Mucosa of descending colon (tissue), 3 donors: ENCODE measurements at places on chromosomes 13 and 19.

- DNase-seq = no peak
Observed at GRCh38 chr13:84470528-84470927, 588.3 kb upstream of the SLITRK1 start.

DNA sequence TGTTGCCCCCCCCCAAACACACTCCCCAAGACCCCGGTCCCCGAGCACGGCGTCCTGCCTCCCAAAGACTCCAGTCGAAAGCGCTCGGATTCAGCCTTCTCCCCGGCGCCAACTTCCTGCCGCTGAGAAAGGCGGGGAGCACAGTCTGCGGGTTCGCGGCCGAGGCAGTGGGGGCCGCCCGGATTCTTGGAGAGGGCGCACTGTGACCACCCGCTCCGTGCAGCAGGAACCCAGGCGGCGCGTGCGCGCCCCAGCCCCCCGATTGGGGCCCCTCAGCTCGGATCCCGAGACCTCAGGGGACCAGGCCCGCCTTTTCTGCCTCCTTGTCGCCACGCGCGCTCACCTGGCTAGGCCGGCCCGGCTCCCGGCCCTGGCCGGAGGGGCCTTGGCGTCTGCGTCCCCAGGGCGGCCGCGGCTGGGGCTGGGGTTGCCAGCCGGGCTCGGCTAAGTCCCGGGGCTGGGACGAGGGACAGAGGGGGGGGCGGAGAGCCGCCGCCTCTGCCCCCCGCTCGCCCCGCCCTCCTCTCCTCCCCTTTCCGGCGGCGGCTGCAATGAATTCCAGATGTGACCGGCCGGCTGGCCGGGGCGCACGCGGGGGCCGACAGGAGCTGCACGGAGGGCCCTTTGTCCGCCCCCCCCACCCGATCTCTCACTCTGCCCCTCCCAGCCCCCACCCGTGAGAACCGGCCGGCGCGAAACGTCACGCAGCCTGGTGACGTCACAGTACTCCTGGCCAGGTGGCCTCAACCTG lies at the start of gene S1PR2:
Gene S1PR2, minus strand, starts transcription at position 471 of the 751 bp plus-strand sequence. CDS start 6,426 bp downstream, outside the sequence.
- DNase-seq = peak; percentile 87

- DNase-seq = no peak
Observed at GRCh38 chr13:99514801-99515200, 13.5 kb downstream of the TM9SF2 start.

GRCh38 chr19:8090950-8091349 lies 38.4 kb downstream of the CCL25 start:
- no peak for DNase-seq

- peak; percentile 55 for DNase-seq
Observed at GRCh38 chr13:27977476-27978300, 8.6 kb upstream of the CDX2 start.

DNA sequence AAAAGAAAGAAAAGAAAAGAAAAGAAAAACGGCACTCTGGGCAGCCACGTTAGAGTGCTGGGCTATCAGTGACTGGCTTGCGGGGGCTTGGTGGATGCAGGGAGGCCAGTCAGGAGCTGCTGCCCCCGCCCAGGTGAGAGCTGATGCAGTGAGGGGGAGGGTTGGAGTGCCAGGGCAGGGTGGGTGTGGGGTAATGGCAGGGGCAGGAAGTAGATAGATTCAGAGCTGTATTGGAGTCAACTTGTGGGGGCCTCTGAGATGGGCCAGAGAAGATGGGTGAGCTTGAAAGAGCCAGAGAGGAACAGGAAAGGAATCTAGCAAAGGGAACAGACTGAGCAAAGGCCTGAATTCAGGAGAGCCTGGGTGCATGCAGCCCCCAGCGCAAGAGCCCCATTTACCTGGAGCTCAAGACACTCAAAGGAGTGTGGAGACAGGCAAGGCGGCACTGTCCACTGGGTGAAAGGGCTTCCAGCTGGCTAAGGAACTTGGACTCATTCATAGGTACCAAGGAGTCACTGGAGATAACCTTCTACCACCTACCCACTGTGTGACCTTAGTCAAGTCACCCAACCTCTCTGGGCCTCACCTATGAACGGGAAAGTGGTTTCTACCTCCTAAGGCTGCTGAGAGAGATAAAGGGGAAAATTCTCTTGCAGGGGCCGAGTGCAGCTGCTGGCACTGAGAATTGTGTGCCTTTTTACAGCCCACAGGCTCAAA lies 20.2 kb downstream of the VSTM2B start:
- no peak for DNase-seq

GRCh38 chr19:15419413-15420025 lies 731 bp upstream of the AKAP8L start:
- no peak for DNase-seq

- DNase-seq = no peak
Observed at GRCh38 chr13:28325022-28325421, 169.9 kb downstream of the FLT1 start.

DNA sequence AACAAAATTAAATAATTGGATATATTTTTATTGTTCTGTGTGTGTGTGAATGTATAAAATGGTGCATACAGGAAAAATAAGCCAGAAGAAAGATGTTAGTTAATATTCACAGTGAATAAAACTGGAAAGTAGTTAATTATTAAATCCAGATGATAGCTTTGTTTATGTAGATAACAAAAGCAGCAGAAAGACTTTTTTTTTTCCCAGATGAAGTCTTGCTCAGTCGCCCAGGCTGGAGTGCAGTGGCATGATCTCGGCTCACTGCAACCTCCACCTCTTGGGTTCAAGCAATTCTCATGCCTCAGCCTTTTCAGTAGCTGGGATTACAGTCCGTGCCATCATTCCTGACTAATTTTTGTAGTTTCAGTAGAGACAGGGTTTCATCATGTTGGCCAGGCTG lies 140.1 kb downstream of the ZNF486 start:
- DNase-seq = no peak

GRCh38 chr13:91228940-91229339 lies 118.5 kb upstream of the MIR17HG start:
- no peak for DNase-seq

DNA sequence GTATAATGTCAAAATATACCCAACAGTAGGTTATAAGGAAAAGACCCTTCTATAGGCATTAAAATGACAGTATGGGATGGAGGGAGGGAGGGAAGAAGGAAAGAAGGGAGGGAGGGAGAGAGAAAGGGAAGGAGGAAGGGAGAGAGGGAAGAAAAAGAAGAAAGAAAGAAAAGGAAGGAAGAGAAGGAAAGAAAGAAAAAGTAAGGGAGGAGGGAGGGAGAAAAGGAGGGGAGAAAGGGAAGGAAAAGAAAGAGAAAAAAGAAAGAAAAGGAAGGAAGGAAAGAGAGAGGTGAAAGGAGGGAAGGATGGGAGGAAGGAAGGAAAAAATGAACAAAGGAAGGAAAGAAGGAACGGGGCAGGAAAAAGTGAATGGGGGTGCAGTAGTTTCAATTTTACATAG lies 35.3 kb upstream of the CACNA1A start:
- no peak for DNase-seq

- no peak for DNase-seq
Observed at GRCh38 chr13:47837906-47838305, 163.2 kb downstream of the SUCLA2 start.
